CD4-positive, alpha-beta T cell treated with Interleukin-1 beta for 1 hour (primary cell): ENCODE measurements at places on chromosomes 5 and 9.

- no peak for DNase-seq
Observed at GRCh38 chr9:81531511-81531910, 157.8 kb downstream of the TLE1 start.

DNA sequence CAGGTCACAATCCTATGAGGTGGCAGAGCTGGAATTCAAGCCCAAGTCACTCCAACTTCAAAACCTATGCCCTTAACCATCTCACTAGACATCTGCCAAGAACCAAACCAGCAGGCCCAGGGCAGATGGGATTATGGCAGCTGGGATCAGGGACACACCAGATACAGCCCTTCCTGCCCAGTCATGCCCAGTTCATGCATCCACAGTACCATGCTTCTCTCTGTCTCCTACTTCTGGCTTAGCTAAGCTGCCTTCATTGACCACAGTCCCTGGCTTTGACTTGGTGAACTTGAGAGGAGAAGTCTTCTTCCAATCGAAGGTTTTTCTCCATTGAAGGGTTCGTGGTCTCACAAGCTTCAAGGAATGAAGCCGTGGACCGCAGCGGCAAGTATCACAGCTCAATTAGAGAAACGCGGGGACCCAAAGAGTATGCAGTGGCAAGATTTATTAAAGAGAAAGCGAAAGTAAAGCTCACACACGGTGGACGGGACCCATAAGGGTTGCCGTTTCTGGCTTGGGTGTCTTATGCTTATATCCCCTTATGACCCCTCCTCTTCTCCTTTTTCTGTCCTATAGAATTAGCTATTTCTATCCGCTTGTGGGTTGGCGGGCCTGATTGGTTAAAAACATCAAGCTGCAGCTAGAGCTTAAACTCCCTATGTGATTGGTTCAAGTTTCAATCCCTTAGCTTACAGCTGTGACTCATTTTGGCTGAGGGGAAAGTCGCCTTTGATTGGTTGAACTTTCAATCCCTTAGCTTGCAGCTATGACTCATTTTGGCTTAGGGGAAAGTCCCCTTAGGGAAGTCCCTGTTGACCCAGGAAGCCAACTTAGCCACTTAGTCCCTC lies 101.2 kb downstream of the TRIM36 start:
- DNase-seq = peak; percentile 48

GRCh38 chr9:129988607-129989361 lies 54.2 kb downstream of the FNBP1 start:
- peak; percentile 59 for DNase-seq

DNA sequence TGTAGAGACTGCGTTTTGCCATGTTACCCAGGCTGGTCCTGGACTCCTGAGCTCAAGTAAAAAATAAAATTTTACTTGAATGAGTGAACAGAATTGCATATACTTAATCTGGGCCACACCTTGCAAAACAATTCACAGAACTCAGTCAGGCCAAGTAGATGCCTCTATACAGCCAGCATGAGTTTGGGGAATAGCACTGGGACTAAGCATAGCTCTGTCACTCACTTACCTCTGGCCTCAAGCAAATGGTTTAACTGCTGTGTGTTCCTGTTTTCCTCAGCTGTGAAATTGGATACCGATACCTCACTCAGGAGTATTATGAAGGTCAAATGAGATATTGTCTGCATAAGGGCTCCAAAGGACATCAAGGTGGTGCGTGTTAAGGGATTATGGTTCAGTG lies 10.9 kb upstream of the FRMPD1 start:
- DNase-seq = no peak

DNA sequence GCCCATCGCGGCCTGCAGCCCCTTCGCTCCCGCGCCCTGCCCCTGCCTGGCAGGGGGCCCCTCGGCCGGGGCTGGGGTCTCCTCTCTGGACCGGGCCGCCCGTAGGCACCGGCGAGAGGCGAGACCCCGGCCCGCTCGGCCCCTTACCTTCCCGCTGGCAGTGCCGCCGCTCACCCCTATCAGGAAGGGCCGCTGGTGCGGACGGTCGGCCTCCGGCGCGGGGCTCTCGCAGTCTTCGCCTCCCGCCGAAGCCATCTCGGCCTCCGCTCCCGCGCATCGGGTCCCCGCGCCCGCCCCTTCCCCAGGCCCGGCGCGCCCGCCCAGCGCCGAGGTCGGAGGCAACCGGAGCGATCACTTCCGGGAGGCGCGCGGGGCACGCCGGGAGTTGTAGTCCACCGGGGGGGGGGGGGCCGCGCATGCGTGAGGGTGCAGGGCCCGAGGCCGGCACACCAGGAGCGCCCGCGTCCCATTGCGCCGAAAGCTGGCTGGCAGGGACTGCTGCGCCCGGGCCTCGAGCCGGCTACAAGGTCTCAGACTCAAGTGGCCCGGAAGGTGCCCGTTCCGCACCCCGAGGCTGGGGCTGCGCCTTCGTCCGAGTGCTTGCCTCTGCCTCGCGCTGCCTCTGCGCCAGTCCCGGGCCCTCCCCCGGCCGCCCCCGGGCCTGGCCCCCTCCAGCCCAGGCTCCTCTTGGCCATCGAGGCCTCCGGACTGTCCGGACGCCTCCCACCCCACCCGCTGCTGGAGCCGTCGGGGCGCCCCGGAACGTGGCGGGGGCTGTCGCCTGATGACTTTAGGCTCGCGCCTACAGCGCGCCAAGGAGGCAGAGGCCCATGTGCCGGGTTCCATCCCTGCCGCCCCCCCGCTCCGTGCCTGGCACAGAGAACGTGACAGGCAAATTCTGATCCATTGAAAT lies at the start of gene UCK1:
UCK1 (minus strand) TSS at position 344 of the 913 bp plus-strand sequence; CDS start at position 255, 89 bp downstream.
- DNase-seq = peak; percentile 76

- DNase-seq = no peak
Observed at GRCh38 chr9:85038061-85038460, 368.5 kb downstream of the NTRK2 start.

- peak; percentile 31 for DNase-seq
Observed at GRCh38 chr9:72292256-72292682, 72.7 kb downstream of the ZFAND5 start.

DNA sequence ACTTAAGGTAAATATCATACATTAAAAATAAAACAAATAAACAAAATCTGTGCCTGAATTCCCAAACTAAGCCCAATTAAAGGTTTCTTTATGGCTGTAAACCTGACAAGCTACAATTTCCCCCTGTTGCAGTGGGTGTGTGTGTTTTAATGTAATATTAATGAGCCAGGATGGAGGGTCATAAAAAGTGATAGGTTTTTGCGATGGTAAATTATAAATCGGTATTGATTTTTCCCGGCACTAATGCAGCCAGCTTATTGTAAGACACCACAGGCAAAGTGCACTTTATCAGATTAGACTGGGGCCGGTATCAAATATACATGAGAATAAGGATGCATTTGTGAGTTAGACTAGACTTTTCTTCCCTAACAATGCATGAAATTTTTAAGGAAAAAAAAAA lies 120.4 kb downstream of the EBF1 start:
- no peak for DNase-seq

DNA sequence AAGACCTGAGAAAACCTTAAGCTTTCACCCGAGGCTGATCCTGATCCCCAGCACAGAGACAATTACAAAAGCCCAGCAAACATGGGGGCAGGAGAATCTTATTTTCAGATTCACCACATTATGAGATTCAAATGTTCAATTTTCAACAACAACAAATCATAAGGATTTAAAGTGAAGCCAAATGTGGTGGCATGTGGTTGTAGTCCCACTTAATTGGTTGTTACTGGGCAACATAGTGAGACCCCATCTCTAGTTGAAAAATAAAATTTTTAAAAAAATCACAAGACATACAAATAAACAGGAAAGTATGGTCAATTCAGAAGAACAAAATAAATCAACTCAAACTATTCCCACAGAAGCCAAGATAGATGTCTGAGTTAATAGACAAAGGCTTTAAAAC lies 3.9 kb upstream of the RABGAP1 start:
- no peak for DNase-seq

DNA sequence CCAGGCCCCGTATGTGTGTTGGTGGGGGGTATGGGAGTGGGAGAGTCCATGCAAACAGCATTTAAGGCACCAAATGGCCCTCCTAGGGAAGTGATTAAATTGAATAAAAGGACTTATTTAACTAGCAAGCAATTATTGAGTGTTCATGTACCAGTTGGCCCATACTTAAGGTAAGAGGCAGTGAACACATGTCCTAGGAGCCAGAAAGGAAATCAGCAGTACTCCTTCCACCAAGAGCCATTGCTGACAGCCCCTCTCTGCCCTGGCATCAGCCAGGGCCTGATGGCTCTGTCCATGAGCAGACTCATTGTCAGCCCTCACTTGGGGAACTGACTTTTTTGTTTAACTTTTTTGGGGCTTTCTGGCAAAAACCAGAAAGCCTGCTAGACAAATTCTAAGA lies 10.4 kb upstream of the SHROOM1 start:
- no peak for DNase-seq

DNA sequence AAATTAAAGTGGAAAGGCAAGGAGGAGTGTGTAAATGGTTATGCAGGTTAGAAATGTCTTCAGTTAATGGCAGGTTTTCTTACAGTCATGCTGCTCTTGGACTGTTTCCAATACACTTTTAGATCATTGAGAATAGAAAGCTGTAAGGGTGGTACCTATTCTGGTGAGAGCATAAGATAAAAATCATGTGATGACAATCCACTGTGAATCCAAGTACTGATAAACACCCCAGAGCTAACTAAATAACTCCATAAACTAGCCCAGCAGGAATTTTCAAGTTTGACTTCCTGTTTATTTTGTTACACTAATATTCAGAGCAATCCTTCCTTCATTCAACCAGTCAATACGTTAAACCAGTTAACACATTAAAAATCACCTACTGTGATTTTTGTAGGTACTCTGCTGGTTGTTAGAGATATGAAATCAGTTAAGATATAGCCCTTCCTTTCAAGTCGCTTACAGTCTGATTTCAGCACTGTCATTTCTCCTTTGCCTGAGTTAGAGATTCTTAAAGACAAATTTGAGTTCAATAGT lies 22.6 kb downstream of the VCAN start:
- DNase-seq = no peak

DNA sequence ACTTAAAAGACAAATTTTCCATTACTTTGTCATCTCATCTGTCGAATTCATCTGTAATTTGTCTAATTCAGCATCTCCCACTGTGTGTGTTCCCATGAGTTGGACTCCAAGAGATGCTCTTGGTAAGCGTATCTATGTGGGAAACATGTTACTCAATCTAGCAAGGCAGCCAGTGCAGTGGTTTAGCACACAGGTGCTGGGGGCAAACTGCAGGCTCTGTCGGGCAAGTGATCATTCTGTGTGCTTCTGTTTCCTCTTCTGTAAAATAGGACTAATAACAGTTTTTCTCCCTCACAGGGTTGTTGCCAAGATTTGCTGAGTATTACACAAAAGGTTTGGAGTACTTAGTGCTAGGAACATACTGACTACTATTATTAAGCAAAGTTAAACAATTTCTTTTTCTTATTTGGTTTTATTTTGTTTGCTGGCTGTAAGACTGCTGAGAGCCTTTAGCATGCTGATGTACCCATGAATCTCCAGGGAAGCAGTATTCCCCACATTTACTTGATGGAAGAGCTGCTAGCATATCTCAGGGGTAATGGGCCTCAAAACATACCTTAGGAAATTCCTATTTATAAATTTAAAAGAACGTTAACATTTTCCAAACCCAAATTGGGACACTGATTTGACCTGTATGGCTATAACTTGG lies 709 bp upstream of the GAPT start:
- DNase-seq = peak; percentile 12

- DNase-seq = no peak
Observed at GRCh38 chr5:36658038-36658756, 51.8 kb downstream of the SLC1A3 start.

DNA sequence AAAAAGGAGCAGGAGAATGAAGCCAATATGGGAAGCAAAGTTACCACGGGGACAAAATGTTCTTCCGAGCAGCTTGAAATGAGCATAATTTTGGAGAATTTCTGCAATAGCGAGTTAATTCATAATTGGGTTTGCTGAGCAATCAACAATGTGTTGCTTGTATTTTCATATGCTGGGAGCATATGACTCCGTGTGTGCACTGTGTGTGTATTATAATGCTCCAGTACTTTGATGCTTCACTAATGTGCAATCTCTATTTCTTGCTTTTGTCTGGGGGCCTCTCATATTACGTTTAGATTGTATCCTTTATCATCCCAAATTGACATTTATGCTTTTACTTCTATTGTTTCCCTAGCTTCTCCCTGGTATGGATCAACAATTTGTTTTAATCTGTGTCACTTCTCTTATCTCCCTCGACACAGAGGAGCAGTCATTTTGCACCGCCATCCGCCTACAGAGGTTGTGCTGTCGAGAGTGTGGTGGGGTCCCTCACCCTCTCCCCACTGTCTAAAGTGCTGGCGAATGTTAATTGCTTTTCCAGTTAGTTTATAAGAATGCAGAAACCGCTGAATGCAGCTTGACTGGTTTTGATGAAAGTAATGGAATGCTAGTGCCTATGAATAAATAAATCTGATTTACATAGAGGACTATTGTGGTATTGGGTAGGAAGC lies 372.5 kb upstream of the WWC1 start:
- DNase-seq = no peak

DNA sequence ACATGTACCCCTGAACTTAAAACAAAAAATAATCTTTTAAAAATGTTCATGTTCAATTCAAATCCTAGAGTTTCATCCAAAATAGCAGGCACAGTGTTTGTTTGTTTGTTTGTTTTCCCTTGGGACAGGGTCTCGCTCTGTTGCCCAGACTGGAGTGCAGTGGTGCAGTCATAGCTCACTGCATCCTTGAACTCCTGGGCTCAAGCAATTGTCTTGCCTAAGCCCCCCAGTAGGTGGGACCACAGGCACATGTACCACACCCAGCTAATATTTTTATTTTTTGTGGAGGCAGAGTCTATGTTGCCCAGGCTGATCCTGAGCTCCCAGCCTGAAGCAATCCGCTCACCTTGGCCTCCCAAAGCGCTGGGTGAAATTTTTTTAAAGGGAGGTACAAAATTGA lies 5.0 kb upstream of the POLR1E start:
- DNase-seq = no peak

DNA sequence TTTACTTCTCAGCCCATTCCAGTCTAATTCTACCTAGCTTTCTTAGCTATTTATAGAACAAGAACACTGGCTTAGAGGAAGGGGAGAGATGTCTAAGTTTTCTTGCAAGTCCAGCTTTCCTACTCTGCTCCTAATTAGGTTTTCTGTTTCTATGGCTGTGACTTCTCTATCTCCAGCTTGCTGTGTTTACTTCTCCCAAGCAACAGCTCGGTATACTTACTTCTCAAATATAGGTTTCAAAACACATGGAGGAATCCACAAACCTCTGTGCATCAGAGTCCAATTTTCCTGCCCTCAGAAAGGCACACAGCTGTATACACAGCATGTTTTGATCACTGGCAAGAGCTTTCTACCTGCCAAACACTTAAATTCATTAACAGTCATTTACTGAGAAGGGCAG lies 17.4 kb upstream of the HMGCR start:
- DNase-seq = no peak
